CD14-positive monocyte (primary cell): ENCODE measurements at places on chromosomes 4 and X. TPM values are rescaled to one million over a fixed set of nuclear protein-coding genes. Genes with fewer than 3 reads are reported as not detected.

RPA4 gene
- 0.19 and 1.1 TPM in 2 replicates for polyA plus RNA-seq

TENM3 gene
- polyA plus RNA-seq: not detected in 2 replicates

RS1 gene
- not detected for polyA plus RNA-seq

PASD1 gene
- polyA plus RNA-seq: not detected

SPATA4 gene
- polyA plus RNA-seq: not detected

NEIL3 gene
- not detected in 2 replicates for polyA plus RNA-seq

DDX53 gene
- polyA plus RNA-seq: not detected

DNA sequence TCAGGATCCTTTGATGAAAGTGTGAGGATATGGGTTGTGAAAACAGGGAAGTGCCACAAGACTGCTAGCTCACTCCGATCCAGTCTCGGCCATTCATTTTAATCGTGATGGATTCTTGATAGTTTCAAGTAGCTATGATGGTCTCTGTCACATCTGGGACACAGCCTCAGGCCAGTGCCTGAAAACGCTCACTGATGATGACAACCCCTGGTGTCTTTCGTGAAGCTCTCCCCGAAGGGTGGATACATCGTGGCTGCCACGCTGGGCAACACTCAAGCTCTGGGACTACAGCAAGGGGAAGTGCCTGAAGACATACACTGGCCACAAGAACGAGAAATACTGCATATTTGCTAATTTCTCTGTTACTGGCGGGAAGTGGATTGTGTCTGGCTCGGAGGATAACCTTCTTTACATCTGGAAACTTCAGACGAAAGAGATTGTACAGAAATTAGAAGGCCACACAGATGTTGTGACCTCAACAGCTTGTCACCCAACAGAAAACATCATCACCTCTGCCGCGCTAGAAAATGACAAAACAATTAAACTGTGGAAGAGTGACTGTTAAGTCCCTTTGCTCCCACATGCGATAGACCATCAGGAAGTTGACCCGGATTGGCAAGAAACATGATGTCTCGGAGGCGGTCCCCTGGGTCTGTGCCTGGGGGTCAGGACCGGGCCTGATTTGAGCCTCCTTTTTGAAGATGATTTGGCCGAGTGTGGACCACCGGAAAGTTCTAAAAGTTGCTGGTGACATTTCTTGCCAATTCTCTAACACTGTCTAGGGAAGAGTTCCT lies 22.2 kb downstream of the LIAS start:
- H3K36me3 ChIP-seq: peaks cover 21% of the 10 kb centered on the region
- peaks cover 33% of the 10 kb centered on the region for H3K4me1 ChIP-seq
- H3K27me3 ChIP-seq: no peaks in the 10 kb centered on the region
- peak; percentile 46 for DNase-seq
- peak overlapping the region; percentile 56 for H3K4me3 ChIP-seq

DNA sequence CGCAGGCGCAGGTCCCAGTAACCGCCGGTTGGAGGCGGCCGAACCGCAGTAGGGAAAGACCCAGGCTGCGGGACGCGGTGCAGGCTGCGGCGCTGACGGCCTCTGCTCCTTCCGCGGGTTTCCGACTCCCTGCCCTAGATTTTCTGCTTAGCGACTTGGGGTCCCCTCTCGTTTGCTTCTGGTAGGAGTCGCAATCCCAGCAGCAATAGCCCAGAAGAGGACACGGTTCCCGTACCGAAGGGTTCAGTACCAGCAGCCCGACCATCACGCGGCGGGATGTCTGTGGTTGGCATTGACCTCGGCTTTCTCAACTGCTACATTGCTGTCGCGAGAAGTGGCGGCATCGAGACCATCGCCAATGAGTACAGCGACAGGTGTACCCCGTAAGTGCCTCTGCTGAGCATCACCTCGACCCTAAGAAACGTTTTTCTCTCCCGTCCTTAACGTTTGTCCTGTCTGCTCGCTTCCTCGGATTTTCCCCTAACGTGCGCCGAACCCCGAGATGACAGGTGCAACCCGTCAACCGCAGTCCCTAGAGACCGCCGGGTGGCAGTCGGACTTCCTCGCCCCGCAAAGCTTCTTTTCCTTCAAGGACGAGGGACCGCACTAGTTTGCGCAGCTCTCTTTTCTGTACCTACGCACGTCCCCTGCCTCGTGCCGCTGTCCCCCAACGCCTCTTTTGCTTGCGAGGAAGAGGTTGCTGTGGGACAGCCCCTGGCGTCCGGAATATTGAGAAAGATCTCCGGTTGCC lies at the start of gene HSPA4L:
Gene HSPA4L (plus strand): TSS at position 48 of the 751 bp plus-strand sequence. CDS start 229 bp downstream, at position 277.
- peaks cover 50% of the 10 kb centered on the region for H3K27me3 ChIP-seq
- DNase-seq: peak; percentile 64

- H3K27me3 ChIP-seq: no peaks in the 10 kb centered on the region
- no peak for DNase-seq
- no peaks in the 10 kb centered on the region for H3K36me3 ChIP-seq
- no peaks in the 10 kb centered on the region for H3K4me1 ChIP-seq
These were observed 207.4 kb upstream of the JADE1 start for GRCh38 chr4:128601991-128602695.

DNA sequence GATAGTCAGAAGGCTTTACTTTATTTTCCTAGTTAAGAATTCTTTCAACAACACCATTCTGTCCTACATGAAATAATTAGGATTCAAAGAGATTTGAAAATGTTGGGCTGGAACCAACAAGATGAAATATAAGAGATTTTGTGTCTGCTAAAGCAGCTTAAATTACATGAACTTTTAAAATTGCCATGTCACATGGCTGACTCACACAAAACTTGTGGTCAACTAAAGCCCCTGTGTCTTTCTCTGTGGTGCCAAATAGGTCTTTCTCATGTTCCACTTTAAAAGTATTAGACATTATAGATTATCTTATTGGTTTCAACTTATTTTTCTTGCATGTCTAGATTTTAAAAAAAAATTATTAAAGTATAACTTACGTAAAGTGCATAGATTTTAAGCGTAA lies 60.8 kb upstream of the FHL1 start:
- no peak for DNase-seq
- no peaks in the 10 kb centered on the region for H3K4me1 ChIP-seq
- no peaks in the 10 kb centered on the region for H3K36me3 ChIP-seq
- no peak overlapping the region for H3K4me3 ChIP-seq
- H3K27me3 ChIP-seq: no peaks in the 10 kb centered on the region

DNA sequence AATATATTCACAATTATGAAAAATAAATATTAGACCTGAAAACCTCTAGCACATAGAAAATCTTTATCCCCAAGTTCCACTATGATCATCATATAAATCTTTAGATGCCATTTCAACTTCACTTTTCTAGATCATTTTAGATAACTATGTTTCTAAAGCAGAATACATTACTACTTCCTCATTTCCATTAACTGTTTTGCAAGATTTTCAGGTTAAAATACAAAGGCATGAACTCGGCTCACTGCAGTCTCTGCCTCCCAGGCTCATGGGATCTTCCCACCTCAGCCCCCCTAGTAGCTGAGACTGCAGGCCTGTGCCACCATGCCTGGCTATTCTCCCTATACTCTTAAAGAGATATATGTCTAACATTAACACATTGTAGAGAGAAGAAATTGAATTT lies 1365.9 kb upstream of the AGA start:
- no peaks in the 10 kb centered on the region for H3K36me3 ChIP-seq
- no peaks in the 10 kb centered on the region for H3K4me1 ChIP-seq
- H3K27me3 ChIP-seq: no peaks in the 10 kb centered on the region
- H3K4me3 ChIP-seq: no peak overlapping the region
- no peak for DNase-seq
- H3K27ac ChIP-seq: no peak overlapping the region

DNA sequence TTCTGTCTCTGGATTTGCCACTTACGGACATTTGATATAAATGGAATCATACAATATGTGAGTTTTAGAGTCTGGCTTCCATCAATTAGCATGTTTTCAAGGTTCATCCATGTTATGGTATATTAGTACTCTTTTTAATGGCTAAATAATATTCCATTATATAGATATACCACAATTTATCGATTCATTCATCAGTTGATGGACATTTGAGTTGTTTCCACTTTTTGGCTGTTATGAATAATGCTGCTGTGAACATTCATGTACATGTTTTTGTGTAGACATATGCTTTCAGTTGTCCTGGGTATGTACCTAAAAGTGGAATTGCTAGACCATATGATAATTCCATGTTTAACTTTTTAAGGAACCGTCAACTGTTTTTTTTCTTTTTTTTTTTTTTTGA lies 61.2 kb upstream of the MND1 start:
- no peak overlapping the region for H3K27ac ChIP-seq
- no peak for DNase-seq
- H3K27me3 ChIP-seq: no peaks in the 10 kb centered on the region
- H3K4me1 ChIP-seq: no peaks in the 10 kb centered on the region
- H3K36me3 ChIP-seq: no peaks in the 10 kb centered on the region

DNA sequence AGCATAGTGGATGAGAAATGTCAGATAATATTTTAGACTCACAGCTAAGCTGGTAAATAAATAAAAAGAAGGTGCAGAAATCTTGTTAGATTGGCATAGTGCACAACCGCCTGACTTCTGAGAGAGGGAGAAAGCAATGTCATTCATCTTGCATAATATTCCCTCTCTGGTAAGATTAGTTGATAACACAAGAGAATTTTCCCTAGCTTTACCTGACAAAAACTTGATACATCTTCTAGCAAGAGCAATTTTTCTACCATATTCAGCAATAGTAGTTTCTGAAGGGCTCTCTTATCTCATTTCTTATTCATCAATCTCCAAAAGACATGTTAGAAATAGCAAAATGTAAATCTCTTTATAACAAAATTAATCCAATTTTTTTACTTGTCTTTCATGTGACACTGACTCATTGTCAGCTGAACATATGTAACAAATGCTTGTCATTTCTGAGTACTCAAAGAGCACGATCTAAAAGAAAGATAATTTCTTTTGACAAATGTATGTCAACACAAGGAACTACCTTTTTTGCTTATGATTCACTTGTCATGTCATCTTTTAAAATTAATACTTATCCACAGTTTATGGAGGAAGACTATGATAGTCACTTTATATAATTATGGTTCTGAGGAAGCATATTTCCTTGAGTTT lies 240.0 kb downstream of the ARAP2 start:
- no peaks in the 10 kb centered on the region for H3K36me3 ChIP-seq
- no peak overlapping the region for H3K27ac ChIP-seq
- no peaks in the 10 kb centered on the region for H3K4me1 ChIP-seq
- H3K4me3 ChIP-seq: no peak overlapping the region

- DNase-seq: no peak
- no peaks in the 10 kb centered on the region for H3K36me3 ChIP-seq
- peaks cover 27% of the 10 kb centered on the region for H3K4me1 ChIP-seq
- no peaks in the 10 kb centered on the region for H3K27me3 ChIP-seq
- no peak overlapping the region for H3K27ac ChIP-seq
These were observed 3.0 kb upstream of the HTRA3 start for GRCh38 chr4:8266508-8266907.

DNA sequence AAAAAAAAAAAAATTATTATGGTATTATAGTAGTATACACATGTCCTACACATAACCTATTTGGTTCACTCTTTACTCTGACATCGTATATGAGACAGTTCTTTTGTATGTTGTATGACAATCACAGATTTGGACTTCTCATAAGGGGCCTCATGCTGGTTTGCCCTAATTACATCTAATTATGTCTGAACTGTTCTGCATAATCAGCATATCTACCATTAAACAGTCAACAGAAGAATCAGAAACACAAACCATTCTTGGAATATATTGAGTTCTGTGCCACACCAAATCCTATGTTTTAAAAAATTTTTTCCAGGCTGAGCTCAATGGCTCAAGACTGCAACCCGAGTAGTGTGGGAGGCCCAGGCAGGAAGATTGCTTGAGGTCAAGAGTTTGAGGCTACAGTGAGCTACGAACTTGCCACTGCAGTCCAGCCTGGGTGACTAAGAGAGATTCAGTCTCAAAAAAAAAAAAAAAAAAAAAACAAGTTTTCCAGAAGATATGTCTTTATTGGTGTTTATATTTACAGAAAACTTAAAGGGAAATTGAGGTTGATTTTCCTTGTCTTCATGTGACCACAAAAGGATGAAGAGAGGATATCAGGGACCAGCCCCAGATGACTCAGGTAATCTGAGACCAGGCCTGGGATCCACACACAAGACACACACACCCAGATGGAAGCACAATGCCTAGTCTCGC lies 22.2 kb downstream of the TRIM61 start:
- DNase-seq: no peak
- peaks cover 11% of the 10 kb centered on the region for H3K4me1 ChIP-seq
- H3K27me3 ChIP-seq: peaks cover 5% of the 10 kb centered on the region
- no peak overlapping the region for H3K4me3 ChIP-seq
- no peaks in the 10 kb centered on the region for H3K36me3 ChIP-seq

DNA sequence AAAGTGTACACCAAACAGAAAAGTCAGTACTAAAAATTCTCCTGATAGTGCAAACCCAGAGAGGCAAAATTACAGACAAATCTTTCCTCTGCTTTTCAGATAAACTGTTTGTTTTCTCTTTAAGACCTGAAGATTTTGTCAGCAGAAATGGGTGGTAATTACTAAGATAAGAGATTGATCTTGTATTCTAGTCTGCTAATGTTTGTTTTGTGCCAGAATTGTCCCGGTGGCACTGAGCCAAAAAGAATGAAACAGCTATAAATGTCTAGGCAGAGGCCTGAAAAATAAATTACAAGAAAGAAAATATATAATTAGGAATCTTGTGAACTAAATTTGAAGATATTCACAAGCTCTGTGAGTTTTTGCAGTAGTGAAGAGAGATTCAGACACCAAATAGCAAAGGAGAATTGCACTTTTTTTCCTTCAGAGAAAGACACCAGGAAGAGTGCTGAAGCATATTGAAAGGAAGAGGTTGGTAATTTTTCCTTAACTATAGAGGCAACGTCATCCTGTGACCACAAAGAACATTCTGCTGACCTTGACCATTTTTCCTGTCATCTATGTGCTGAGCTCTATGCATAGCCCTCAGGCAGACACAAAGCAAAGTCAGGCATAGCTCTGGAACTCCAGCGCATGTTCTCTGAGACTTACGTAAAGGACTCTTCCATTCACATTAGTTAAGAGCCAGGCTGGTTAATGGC lies 314.5 kb upstream of the RASGEF1B start:
- no peaks in the 10 kb centered on the region for H3K27me3 ChIP-seq
- no peaks in the 10 kb centered on the region for H3K36me3 ChIP-seq
- no peak overlapping the region for H3K4me3 ChIP-seq
- no peak overlapping the region for H3K27ac ChIP-seq
- no peaks in the 10 kb centered on the region for H3K4me1 ChIP-seq
- no peak for DNase-seq

GRCh38 chrX:124018023-124018422 lies 56.5 kb downstream of the STAG2 start:
- H3K27ac ChIP-seq: no peak overlapping the region
- H3K4me3 ChIP-seq: no peak overlapping the region
- no peak for DNase-seq
- no peaks in the 10 kb centered on the region for H3K4me1 ChIP-seq

DNA sequence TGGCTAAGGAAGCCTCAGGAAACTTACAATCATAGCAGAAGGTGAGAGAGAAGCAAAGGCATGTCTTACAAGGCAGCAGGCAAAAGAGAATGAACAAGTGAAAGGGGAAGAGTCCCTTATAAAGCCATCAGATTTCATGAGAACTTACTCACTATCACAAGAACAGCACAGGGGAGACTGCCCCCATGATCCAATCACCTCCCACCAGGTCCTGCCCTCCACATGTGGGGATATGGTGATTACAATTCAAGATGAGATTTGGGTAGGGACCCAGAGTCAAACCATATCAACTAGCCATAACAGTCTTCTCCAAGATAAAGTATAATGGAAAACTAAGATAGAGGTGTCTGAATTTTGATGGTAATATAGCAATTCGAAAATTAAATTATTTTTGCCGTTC lies 534.3 kb downstream of the ADGRL3 start:
- no peaks in the 10 kb centered on the region for H3K4me1 ChIP-seq
- no peaks in the 10 kb centered on the region for H3K36me3 ChIP-seq
- no peak overlapping the region for H3K27ac ChIP-seq
- no peaks in the 10 kb centered on the region for H3K27me3 ChIP-seq
